CD8-positive, alpha-beta memory T cell (primary cell): ENCODE measurements at places on chromosomes 1 and 21. TPM values are rescaled to one million over a fixed set of nuclear protein-coding genes. Genes with fewer than 3 reads are reported as not detected.

- no peaks in the 10 kb centered on the region for H3K27me3 ChIP-seq
- H3K27ac ChIP-seq: no peak overlapping the region
- no peaks in the 10 kb centered on the region for H3K36me3 ChIP-seq
- no peak for DNase-seq
- H3K4me1 ChIP-seq: no peaks in the 10 kb centered on the region
- no peak overlapping the region for H3K4me3 ChIP-seq
Observed at GRCh38 chr1:239619190-239619589, 232.8 kb downstream of the CHRM3 start.

GRCh38 chr1:243287652-243288051 lies 31.8 kb downstream of the SDCCAG8 start:
- no peak overlapping the region for H3K27ac ChIP-seq
- H3K27me3 ChIP-seq: no peaks in the 10 kb centered on the region
- no peak overlapping the region for H3K4me3 ChIP-seq
- DNase-seq: no peak
- no peaks in the 10 kb centered on the region for H3K4me1 ChIP-seq
- no peaks in the 10 kb centered on the region for H3K36me3 ChIP-seq

DNA sequence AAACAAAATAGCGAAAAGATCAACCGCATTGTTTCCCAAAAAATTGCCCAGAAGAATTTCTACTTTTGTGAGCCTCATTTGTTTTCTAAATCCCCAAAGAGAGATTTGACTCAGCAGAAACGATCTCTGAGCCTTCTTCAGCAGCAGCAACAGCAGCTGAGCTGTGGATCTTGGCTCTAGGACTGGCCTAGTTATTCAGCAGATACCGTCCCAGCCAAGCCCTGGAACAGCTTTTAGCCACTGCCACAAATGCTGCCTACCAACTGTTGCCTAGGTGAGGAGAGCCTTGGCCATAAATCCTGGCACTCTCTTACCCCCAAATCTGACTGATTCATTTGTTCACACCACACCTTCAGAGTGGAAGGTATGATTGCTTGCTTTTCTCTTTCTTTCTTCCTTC lies 320.1 kb downstream of the TGFB2 start:
- no peaks in the 10 kb centered on the region for H3K36me3 ChIP-seq
- H3K27me3 ChIP-seq: no peaks in the 10 kb centered on the region
- H3K27ac ChIP-seq: no peak overlapping the region
- H3K4me1 ChIP-seq: no peaks in the 10 kb centered on the region

Gene TSPAN2
- 1.3 TPM for total RNA-seq

GRCh38 chr1:180751921-180752320 lies 120.1 kb downstream of the XPR1 start:
- H3K4me1 ChIP-seq: no peaks in the 10 kb centered on the region
- no peaks in the 10 kb centered on the region for H3K36me3 ChIP-seq
- no peaks in the 10 kb centered on the region for H3K27me3 ChIP-seq
- H3K4me3 ChIP-seq: no peak overlapping the region
- DNase-seq: no peak
- H3K27ac ChIP-seq: no peak overlapping the region
